CD4-positive, alpha-beta memory T cell (primary cell): ENCODE measurements at places on chromosomes 4 and X. TPM values are rescaled to one million over a fixed set of nuclear protein-coding genes. Genes with fewer than 3 reads are reported as not detected.

DNA sequence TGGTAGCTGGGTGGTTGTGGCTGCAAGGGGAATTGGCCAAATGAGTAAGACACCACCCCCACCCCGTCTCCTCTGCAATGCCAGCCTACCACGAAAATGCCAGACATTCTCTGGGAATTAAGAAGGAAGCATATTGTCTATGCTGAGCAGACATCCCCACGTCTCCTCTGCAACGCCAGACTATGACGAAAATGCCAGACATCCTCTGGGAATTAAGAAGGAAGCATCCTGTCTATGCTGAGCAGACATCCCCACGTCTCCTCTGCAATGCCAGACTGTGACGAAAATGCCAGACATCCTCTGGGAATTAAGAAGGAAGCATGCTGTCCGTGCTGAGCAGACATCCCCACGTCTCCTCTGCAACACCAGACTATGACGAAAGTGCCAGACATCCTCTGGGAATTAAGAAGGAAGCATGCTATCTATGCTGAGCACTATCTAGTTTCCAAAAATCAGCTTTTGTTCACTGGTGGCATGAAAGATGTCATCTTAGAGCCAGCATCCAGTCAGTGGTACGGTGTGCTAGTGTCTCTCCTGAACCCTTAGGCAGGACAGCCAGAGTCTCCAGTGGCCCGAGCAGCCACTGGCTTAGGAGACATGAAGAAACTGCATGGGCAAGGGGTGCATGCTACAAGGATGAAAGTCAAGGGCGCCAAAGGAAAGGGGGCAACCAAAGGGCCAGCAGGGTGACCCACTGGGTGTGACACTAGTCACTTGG, 339.8 kb upstream of the FRG1 start:
- no peak for DNase-seq

- DNase-seq = no peak
Observed at GRCh38 chrX:54271664-54272063, 86.2 kb downstream of the WNK3 start.

GRCh38 chrX:74536152-74536831, 78.1 kb downstream of the RLIM start:
- peak; percentile 40 for DNase-seq

GRCh38 chr4:139666735-139667281, 1.2 kb downstream of the MGST2 start:
- DNase-seq = no peak

- DNase-seq = no peak
Observed at GRCh38 chrX:66150163-66150562, 13.9 kb upstream of the HEPH start.

DNA sequence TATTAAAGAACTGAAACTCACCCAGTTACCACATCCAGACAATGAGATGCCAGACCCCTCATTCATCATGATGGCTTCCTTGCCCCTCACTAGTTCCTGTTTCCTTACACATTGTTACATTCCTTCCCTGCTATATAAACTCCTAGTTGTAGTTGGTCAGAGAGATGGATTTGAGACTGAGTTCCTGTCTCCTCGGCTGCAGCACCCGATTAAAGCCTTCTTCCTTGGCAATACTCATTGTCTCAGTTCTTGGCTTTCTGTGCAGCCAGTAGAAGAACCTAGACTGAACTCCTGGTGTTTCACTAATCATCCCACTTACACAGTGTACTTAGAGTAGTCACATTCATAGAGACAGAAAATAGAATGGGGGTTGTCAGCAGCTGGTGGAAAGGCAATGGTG, 324.7 kb downstream of the TRIML1 start:
- no peak for DNase-seq

GRCh38 chr4:41631523-41631922, 93.6 kb downstream of the LIMCH1 start:
- DNase-seq = no peak

DNA sequence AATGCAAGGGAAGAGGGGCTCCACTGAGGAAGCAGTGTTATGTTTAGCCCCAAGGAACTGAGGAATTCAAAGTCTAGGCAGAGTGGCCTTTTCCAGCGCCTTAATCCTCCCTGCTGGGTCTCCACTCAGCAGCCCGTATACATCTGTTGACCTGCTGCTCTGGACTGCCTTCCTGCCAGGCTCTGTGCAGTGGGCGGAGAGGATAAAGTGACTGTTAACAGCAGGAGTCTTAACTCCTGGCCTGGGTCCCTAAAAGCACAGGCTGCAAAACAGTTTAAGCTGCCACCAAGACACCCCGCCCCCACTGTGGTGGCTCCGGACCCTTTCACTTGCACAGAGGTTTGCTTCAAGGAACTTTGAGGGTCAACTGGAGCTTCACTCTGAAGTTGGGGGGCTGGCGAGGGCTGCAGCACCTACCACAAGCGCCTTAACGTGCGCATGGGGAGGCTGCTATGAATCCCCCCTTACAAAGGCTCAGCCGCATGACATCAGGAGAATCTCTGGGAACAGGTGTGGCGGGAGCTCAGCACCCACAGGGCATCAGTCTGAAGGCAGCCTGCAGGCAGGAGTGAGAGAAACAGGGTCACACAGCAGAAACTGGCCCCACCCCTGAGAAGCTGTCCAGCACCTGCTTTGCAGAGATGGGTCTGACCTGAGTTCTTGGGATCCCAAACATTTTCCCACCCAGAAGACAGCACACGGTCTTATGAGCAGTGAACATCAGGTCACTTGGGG, 358.2 kb upstream of the GATB start:
- no peak for DNase-seq

GRCh38 chr4:108730579-108730978, 32.3 kb downstream of the ETNPPL start:
- DNase-seq = no peak

DNA sequence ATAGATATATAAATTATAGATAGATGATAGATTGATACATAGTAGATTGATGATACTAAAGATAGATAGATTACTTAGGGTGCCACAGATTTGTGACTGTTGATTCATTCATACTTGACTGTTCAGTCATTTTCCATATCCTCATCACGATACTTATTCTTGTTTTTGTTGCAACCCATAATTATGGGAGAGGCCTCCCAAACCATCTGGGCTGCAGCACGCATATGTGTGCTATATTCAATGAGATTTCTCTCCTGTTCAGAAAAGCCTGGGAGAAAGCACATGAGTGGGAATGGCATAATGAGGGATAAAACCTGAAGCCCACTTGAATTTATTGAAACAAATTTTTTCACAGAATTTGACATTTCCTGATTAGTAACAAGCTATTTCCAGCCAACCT, 346.4 kb upstream of the PRKX start:
- DNase-seq = no peak

DNA sequence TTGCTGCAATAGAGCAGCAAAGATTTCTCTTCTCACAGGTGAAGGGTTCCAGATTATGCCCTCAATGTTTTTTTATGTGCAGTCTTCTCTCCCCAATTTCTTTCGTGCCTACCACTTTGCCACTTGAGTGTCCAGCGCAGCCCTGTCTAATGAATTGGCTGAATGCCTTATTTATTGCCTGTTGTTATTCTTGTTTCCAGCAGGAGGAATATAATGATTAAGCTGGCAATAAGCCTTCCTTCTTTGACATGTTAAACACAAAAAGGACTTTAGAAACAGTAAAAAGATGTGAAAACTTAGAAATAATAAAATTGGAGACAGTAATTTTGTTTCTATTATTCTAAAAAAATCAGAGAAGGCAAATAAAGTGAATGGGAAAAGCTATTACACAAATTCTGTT, 34.6 kb upstream of the FRAS1 start:
- DNase-seq = no peak

DNA sequence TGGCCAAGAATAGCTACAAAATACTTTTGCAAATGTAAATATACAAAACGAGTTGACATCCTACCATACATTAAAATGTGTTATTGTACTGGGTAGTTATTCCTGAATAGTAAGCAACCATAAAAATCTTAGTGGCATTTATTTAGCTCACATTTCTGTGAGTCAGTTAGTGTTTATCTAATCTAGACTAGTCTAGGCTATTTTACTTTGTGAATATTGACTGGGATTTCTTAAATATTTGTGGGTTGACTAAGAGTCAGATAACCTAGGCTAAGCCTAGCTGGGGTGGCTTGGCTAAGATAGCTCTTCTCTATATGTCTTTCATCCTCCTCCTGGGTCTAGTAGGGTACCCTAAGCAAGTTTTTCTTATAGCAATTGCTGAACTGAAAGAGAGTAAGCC, 543.8 kb upstream of the DIAPH2 start:
- DNase-seq = no peak

DNA sequence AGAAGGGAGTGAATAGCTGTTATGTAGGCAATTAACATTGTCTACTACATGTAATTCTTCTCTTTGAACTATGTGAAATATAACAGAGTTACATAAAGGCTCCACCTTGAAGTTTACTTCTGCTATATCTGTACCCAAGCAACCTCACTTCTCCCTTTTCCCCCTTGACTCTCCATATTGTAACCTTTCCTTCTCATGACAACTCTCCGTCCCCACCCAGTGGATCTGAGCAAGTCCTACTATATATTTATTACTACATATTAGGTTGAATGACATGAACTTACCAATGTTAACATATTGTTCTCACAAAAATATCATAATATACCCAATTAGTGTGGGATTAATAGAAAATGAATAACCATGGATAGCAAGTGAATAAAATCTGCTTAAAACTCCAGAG, 93.2 kb upstream of the ATP8A1 start:
- peak; percentile 41 for DNase-seq

GRCh38 chr4:26723216-26723615, 137.4 kb upstream of the STIM2 start:
- DNase-seq = peak; percentile 8

DNA sequence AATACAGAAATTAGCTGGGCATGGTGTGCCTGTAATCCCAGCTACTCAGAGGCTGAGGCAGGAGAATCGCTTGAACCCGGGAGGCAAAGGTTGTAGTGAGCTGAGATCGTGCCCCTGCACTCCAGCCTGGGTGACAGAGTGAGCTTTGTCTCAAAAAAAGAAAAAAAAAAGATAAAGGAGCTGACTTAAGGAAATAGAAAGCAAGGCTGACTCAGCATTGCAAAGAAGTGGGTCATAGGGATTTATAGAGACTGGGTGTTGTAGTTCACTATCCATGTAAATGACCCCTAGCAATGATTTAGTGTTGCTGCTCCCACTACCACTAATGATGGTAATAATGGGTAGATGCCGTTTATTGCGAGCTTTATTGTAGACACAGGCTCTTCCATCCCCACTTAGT, 47.6 kb downstream of the ADD1 start:
- no peak for DNase-seq

DNA sequence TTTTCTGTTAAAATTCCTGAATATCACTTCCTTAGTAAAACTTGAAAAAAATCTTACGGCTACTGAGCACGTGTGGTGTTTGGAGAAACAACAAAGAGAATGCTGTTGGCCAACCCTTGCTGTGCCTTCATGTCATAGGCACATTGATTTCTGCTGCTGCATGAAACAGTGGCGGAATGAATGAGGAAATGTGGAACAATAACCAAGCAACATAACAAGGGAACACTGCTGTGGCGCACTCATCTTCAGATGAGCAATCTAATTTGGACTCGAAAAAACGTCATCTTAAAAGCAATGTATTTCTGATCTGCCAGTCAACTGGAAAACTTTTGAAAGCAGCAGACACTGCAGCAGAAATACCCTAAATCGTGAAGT, 51.4 kb downstream of the PROM1 start:
- no peak for DNase-seq

GRCh38 chr4:64727960-64728359, 318.7 kb upstream of the TECRL start:
- no peak for DNase-seq

DNA sequence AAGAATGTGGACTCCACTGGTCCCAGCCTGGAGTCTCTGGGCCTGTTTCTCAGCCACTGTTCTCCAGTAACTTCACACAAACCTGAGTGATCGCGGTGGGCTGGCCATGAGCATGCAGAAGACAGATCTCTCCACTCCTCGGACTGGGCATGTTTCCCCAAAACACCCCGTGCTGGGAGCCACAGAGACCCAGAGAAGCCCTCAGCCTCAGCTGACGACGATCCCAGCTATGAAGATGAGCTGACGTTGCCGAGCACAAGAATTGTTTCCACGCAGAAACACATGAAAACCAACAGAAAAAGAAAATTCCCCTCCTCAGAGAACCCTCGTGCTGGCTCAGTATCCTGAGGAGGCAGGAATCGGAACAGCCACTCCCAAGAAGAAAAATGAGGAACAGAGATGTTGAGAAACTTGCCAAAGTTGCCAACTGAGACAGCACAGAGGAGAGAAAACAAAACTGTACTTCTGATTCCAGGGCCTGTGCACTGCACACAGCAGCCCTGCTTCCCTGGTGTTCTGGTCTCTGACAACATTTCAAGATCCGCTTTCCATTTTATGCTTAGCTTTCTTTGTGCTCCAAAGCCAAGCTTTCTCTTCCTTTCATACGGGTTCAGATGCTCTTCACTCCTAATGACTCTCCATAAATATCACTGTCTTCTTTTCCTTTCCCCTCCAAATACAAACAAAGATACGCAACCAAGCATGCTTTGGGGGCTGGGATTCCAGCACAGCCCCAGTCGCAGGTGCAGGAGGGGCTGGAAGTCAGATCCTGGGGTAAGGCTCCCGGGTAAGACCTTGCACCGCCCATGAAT, 81.4 kb downstream of the IRF2 start:
- DNase-seq = no peak

DNA sequence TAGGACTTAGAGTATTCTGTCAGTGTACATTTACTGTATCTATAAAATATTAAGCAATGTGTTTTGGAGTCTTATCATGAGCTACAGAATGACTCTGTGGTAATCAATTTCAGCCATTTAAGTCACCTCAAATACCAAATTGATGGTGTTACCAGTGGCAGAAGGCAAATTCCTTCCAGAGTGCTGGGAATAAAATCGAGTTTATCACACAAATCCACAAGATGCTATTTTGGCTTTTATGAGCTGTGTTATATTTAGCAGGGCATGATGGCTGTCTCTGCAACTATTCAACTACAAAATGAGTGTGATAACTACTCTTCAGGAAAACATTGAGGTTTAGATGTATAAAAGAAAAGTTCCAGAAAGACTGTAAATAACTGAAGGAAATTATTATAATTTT, 78.2 kb downstream of the AREG start:
- DNase-seq = no peak

- DNase-seq = peak; percentile 68
Observed at GRCh38 chrX:107654872-107655761, 26.8 kb downstream of the PRPS1 start.

- no peak for DNase-seq
Observed at GRCh38 chrX:85622635-85623034, 243.2 kb upstream of the POF1B start.

- DNase-seq = no peak
Observed at GRCh38 chrX:106955004-106955772, 35.0 kb downstream of the CLDN2 start.

VEGFD gene
- not detected for total RNA-seq

UCP1 gene
- total RNA-seq = not detected

MAML3 gene
- 2.9 TPM for total RNA-seq

MAP7D2 gene
- total RNA-seq = not detected

PRKG2 gene
- 2.2 TPM for total RNA-seq

ZDHHC9 gene
- 6.1 TPM for total RNA-seq

HTRA3 gene
- not detected for total RNA-seq

RXFP1 gene
- not detected for total RNA-seq

ZNF141 gene
- 59.6 TPM for total RNA-seq

PGAM4 gene
- total RNA-seq = not detected

GATB gene
- 12.5 TPM for total RNA-seq

CAMK2D gene
- 36.4 TPM for total RNA-seq

TRPC3 gene
- total RNA-seq = not detected

ERVMER34-1 gene
- total RNA-seq = not detected
